ENCODE measurements at places on chromosomes 2 and 18. TPM values are rescaled to one million over a fixed set of nuclear protein-coding genes. Genes with fewer than 3 reads are reported as not detected.

- no peak for DNase-seq
Measured at GRCh38 chr2:15169326-15170069, 391.6 kb downstream of the NBAS start.

DNA sequence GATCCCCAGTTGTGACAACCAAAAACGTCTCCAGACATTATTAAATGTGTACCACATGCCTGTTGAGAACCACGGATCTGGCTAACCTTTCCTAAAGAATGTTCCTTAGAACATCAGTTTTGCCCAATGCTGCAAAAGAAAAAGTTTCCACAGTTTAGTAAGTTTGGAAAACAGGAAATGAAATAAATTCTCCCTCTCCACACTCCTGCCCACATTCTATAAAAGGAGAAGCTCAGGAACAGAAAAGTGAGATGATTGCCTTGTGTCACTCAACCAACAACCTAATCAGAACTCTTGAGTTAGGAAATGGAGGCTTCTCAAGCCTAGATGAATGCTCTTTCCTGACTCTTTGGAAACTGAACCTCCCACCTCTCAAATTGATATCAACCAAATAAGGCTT lies 56.1 kb upstream of the NFE2L2 start:
- DNase-seq = no peak

- no peak for DNase-seq
Measured at GRCh38 chr2:127610561-127610960, 35.4 kb upstream of the GPR17 start.

Gene RAMP1
- total RNA-seq = not detected

Gene NAT8
- total RNA-seq = not detected

DNA sequence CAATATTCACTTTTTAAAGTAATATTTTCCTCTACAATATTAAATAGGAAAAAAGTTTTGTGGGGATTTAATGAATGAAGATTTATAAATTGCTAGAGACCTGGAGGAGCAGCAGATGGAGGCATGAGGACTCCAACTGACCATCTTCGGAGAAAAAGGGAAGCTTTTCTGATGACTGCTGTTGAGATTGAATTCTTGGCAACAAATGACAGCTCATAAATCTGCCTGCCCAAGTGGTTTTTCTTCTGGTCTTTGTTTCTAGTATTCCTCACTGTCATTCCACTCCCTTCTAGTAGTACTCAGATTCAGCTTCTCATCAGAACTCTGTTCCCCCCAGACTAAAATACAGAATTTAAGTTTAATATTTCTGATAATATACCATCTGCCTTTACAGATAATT lies 157.0 kb downstream of the EML6 start:
- DNase-seq = no peak

Gene ZSCAN30
- 10.5 TPM for total RNA-seq

- no peak for DNase-seq
Measured at GRCh38 chr2:38417745-38418689, 40.9 kb upstream of the ATL2 start.

Gene SKA1
- total RNA-seq = 25.6 TPM

DNA sequence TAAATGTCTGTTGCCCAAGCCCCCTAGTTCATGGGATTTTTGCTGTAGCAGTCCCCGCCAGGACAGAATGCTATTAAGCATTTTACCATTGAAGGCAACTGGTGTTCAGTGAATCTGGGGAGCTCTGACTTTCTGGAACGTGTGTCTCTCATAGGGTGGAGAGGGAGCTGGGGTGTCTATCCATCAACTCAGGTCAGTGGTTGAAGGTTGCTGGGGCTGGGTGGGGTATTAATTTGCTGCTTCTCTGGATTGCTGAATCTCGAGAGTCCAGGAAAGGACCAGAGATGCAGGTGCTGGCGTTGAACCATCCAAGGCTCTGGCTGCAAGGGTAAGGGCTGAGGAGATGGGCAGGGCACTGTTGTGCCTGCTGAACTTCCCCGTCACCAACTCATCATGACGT lies 66.8 kb upstream of the NCK2 start:
- DNase-seq = no peak

GRCh38 chr2:120432976-120433815 lies 87.3 kb downstream of the INHBB start:
- DNase-seq = no peak

DNA sequence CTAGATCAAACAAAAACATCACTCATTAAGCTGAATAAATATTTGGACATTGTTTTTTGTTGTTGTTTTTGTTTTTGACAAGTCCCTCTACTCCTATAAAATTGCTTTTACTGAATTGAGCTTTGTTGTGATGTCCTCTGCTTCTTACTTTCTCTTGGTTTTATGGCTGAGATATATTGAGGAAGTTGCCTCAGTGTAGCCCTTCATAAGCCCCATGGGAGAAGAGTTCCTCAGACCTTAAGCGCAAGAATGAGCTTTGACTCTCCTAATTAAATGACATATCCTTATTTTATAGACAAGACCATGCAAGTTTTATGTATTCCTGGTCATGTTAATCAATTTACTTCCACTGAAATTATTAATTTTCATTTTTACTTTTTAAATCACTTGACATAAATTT lies 54.9 kb downstream of the CERKL start:
- DNase-seq = no peak

GRCh38 chr2:153291718-153292117 lies 186.8 kb downstream of the RPRM start:
- no peak for DNase-seq

DNA sequence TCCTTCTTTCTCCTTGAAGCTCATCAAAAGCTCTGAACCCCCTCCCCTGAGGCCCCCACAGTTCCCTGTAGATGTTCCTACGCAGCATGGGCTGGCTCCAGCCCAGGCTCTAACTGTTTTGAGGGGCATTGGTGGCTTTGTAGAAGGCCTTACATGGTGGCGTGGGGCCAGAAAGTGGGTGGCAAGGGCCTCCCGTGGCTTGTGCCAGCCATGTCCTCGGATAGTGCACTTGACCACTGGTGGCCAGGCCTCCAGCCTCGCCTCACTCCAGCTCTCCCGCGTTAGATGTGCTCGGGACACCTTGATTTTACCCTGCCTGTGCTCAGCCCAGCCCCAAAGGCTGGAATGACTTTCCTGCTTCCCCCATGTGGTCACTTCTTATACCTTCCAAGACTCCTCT lies 92.9 kb downstream of the TWIST2 start:
- no peak for DNase-seq

Gene SULT1C2
- total RNA-seq = 0.05 TPM

DNA sequence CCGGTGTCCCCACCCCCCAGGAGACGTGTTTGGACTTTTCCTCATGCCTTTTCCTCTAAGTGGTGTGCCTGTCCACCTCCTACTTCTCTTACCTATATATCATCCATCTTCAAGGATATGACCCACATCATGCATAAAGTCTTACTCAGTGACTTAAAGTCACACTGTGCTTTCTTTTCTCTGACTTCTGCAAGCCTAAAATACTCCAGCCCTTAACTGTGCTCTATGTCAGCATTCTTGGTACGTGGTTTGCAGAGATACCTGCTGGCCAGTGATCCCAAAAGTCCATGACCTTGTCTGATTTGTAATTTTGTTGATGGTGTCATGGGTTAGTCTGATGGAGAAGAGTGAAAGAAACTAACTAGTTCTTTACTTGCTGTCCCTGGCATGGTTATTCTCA lies 393.6 kb upstream of the NRP2 start:
- DNase-seq = no peak

DNA sequence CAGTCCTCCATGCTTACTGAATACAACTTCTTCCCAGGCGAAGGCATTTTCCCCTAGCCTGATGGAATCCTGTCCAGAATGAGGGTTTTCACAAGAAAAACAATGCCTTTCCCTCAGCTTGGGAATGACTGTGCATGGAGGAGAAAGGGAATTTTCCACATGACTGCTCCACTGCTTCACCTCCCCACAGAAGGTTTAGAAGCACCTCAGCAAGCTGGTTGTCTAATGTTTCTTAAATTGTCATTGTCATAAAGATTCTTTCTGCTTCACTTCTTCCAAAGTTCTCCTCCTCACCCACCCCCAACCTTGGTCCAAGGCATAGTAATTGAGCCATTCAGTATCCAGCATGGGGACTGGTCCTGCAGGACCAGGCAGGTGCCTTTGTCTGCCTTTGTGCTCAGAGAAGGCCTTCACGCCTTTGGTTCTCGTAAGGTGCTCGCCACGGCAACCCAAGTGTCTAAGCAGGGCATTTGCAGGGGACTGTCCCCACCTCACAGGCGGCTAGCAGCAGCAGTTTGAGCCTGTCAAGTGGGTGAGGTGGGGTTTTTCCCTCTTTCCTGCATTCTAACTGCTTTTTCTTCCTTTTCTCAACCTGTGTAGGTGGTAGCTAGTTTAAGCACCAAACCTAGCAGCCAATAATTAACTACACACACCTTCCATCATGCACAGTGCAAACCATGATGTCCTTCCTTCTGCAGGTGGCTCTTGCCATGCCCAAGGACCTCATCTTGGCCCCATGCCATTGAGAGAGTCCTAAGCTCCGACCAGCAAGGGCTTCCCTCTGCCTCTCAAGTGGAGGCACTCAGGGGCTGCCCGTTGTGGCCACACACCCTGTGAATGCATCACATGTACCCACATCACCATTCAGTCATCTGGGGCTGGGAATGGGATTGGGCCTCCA lies 65.7 kb upstream of the BCL2L11 start:
- peak; percentile 75 for DNase-seq

Gene SCN7A
- total RNA-seq = not detected

DNA sequence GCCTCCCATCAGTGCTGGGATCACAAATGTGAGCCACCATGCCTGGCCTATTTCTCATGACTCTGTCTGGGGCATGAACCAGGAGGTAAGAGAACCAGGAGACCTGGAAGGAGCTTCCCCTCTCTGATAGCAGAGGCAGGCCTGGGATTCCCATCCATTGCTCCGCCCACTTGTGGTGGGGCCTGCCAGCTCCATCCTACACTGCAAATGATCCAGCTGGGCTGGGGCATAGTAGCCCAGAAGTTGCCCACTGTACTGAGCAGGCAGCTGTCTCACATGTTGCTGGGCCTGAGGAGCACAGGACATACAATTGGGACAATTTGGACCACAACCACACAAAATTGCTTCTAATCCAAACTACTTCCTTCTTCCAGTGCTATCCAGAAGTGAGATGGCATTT lies 91.0 kb downstream of the MARCHF4 start:
- DNase-seq = no peak

DNA sequence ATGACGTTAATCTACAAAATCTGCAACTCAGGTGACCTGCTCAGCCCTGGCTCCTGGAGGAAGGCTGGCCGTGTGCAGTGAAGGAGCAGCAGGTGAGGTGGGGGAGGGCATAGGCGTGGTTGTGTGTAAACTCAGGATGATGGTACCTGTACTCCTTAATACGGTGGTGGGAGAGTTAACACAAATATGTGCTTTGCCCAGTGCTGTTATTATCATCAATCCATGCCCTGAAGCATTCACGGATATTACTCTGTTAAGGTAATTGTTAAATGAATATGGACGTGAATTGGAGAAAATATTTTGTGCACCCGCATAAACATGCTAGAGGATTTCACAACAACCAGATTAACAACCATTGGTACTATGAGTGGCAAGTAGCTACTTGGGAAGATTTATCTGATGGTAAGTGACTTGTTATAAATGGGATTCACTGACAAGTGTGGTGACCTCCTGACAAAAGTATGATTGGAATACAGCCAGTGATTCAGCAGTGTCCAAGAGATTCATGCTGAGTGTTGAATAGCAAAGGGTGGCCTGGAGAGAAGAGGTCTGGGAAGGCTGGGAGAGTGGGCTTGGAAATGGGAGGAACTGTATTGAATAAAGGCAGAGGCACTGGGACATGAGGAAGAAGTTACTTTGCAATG lies 194.1 kb downstream of the TPGS2 start:
- DNase-seq = no peak

Gene ECEL1
- not detected for total RNA-seq

Gene FSHR
- total RNA-seq = not detected

Gene SH3RF3
- total RNA-seq = 8.8 TPM

GRCh38 chr2:233059547-233059796 lies 670 bp upstream of the INPP5D start:
- DNase-seq = no peak

Data from GM12878 (cell line).